GM04504 (cell line): ENCODE measurements at places on chromosomes 16 and 17.

DNA sequence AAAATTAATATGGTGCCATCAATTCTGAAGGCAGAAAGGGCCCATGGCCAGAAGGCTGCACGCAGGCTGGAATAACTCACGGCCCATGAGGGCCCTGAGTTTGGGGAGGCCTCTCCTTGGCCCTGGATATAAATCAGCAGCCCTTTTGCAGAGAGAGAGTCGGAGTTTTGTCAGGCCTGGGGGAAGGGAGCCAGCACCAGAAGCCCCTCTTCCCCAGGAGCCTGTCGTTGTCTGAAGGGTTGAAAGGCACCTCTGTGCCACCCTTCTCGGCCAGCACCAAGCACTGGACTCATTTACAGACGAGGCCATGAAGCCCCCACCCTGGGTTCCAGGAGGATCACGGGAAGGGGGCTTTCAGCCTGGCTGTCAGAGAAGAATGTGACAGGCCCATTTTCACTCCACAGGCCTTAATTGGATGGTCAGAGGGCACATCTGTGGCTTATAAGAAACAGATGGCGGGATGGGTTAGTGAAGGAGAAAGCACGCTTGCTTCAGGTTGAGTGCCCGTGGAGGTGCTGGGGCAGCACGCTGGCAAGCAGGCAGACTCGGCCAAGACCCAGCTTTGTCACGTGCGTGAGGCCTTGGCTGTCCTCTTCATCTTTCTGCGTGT is 140.6 kb downstream of the CLEC16A start:
- no peak for DNase-seq

- DNase-seq: no peak
Measured at GRCh38 chr16:28204204-28204603, 7.6 kb downstream of the XPO6 start.

DNA sequence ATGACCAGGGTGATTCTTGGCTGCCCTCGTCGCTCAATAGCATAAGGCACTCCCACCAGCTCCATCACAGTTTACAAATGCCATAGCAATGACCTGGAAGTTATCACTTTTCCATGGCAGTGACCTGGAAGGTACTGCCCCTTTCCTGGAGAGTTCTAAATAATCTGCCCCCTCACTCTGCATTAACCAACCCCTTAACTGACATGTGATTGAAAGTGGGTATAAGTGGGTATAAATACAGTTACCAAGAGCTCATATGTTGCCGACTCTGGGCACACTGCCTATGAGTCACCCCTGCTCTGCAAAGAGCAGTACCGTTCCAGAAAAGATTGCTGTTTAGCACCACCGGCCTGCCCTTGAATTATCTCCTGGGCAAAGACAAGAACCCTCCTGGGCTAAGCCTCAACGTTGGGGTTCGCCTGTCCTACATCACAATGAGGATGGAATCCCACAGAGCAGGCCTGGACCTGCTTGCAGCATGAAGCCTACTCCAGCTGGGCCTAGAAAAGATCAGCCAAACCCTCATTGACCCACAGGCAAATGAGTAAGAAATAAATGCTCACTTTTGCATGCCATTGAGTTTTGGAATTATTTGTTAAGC is 95.2 kb upstream of the SEC14L1 start:
- no peak for DNase-seq

- DNase-seq: no peak
Measured at GRCh38 chr16:31568577-31569359, 41.1 kb downstream of the AHSP start.

DNA sequence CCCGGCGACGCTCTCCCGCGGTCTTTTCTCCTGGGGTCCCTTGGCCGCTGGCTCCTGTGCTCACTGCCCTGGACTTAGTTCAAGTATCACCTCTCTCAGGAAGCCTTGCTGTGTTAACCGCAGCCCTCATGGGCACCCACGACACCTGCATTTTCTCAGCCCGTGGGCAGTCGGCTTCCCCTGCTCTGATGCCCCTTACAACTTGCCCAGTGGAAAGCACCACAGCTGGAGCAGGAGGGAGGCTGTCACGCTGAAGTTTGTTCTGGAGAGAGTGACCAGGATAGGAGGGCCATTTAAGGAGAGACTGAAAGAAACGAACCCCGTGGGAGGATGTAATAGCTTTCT is 395 bp downstream of the STXBP4 start:
- no peak for DNase-seq

- DNase-seq: no peak
Measured at GRCh38 chr17:17789828-17790636, 46.8 kb downstream of the SREBF1 start.

DNA sequence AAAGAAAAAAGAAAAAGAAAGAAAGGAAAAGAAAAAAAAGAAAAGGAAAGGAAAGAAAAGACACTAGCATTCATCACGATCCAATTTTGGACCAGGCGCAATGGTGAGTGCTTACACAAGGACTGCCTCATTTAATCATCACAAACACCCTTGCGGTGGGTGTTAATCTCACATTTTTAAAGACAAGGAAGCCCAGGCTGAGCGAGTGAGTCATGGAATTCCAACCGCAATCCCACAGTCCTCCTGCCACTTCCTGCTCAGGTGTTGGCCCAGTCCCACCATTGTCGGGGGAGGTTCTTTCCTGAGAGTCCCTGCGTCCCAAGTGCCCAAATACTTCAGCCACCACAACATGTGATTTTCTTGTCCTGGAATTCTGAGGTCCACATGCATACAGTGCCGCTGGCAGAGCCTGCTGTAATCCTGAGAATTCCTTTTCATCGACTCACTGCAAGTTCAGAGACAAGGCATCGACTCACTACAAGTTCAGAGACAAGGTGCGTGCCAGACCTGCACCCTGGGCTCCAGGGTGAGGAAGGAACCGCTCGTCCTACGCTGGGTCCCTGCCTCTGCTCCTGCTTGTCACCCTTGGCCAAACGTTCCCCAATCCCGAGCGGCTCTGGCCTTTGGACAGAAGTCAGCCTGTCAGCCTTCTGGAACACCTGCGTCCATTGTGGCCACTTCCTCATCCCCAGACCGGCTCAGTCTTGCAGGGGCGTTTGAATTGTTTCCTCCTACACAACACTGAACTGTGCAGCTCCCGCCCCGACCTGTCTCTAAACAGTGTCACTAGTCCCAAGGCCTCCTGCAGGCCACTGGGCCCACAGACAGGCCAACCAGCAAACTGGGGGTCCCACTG is 5.8 kb downstream of the ZG16B start:
- DNase-seq: peak; percentile 97

DNA sequence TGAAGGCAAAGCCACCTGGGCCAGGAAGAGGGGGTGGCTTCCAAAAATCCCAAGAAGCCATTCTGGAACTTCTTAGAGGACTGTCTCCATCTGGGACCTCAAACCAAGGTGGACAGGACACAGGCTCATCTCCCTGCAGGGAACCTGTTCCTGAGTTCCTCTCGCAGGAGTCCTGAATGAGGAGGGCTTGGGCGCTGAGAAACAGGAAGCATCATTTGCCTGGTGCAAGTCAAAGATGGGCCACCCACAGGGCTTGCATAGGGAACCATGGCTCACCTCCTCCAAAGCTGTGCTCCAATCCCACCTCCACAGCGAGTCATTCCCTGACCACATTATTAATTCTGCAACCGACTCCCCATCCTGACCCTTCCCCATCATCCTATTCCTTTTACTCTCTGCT is 55.0 kb upstream of the RPL38 start:
- no peak for DNase-seq

DNA sequence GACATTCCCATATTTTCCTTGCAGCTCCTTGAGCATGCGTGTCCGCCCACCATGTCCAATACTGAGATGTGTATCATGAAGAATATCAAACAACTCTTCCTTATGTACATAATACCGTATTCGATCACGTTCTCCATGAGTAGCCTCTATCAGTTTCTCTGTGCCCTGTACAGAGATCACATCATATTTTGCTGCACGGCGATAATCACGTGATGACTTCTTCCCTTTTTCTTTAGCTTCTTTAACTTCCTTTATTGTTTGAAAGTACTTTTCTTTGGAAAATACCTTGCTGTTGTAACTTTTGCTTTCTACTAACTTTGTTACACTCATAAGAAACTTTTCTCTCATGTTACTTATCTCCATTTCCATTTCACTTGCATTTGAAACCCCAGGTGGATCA is 6.6 kb downstream of the KRABD2 start:
- DNase-seq: no peak

DNA sequence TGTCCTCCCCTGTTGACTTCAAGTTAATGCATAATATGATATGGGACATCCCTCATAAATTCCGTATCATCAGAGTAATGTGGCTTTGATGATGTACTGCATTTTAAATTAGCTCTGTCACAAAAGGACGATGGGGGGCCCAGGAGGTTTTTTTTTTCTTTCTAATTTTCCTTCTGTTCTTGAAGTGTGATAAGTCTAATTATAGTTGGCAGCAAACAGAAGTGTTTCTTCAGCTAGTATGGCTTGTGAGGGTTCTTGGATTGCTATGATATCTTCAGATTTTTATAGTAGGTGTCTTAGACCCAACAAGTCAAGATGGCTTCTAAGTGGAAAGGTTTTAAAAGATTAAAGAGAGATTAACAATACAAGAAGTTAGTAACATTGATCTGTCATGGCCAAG is 796.2 kb upstream of the RBFOX1 start:
- DNase-seq: no peak

DNA sequence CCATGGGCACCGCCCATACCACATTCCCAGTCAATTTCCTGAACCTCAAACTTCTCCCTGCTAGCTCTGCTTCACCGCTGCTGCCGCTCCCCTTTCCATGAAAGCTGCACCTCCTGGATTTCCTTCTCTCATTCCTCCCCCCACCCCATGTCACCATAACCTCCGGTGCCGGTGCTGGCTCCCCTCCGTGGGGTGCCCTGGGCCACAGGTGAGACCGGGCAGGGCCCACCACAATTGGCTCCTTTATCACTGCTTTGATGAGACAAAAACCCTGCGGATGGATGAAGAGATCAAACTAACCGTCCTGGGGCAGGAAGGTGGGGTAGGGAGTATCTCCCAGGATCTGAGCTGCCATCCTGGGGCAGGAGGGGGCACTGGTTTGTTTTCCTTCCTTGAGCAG is 111.3 kb upstream of the LHX1 start:
- DNase-seq: no peak

DNA sequence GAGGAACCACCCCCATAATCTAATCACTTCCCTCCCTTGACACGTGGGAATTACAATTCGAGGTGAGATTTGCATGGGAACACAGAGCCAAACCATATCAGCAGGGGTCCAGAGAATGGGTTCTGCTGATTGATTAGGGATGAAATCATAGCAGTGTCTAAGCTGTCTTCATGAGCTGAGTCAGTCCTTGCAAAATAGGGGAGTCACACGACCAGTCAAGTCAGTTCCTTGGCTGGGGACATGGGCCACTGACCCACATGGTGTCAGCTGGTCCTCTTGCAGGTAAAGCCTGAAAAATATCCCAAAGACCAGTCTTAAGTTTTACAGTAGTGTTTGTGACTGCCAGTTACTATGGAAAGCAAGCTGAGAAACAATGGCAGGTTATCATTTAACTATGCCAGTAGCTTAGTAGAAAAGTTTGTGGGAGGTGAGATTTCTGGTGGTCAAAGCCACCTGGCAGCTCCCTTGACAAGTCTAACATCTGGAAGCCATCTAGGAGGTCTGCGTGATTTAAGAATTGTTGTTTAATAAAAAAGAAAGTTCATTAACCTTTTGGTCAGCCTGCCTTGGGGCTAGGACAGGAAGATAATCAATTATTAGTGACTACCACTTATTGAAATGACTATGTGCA is 15.7 kb upstream of the ATF7IP2 start:
- DNase-seq: no peak

- DNase-seq: no peak
Measured at GRCh38 chr16:84091460-84091859, 25.3 kb downstream of the MBTPS1 start.

DNA sequence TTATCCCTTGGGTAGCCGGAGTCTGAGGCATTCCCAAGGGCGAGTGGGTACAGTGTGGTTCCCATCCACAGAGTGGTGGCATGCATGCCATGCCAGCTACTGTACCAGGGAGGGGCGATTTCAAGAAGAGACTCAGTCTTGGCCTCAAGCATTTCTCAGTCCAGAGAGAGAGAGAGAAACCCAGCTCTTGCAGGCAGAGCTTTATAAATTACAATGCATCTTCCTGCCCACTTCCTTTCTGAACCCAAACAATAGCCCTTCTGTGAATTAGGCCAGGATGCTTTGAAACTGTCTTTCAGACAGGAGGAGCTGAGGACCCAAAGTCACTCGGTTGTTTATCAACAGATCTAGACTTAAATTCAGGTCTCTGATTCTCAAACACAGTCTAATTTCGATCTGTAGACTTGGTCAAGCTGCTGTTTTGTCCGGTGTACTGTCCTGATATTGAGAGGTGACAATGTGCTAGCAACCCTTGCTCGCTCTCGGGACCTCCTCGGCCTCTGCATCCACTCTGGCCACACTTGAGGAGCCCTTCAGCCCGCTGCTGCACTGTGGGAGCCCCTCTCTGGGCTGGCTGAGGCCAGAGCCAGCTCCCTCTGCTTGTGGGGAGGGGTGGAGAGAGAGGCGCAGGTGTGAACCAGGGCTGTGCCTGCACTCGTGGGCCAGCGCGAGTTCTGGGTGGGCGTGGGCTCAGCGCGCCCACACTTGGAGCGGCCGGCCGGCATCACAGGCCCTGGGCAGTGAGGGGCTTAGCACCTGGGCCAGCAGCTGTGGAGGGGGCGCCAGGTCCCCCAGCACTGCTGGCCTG is 408.0 kb downstream of the UTP18 start:
- no peak for DNase-seq

GRCh38 chr16:46976550-46976949 is 3.1 kb upstream of the DNAJA2 start:
- no peak for DNase-seq

- DNase-seq: peak; percentile 18
Measured at GRCh38 chr16:55021595-55022475, 91.2 kb downstream of the IRX5 start.

- DNase-seq: no peak
Measured at GRCh38 chr17:29445844-29446243, 55.7 kb downstream of the TAOK1 start.

GRCh38 chr16:61432421-61432820 is 603.8 kb downstream of the CDH8 start:
- DNase-seq: no peak

- peak; percentile 88 for DNase-seq
Measured at GRCh38 chr16:10971560-10971961, 27.2 kb downstream of the CLEC16A start.

DNA sequence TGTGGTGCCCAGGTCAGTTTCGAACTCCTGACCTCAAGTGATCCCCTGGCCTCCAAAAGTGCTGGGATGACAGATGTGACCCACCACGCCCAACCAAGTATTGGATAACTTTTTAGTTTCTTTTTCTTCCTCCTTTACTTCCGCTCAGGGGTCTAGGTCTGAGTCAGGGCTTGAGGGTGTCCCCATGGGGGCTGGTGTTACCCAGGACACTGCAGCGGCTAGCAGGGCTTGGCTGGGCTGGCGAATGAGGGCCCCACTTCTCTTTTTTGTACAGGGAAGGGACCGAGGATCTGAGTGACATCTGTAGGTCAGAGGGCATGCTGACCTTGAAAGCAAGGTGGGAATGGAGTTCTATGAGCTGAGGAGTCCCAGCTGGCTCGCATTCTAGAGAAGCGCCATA is 24.9 kb downstream of the RAB11FIP3 start:
- DNase-seq: no peak
